ENCODE measurements at places on chromosomes 7 and 10.

- DNase-seq, result peak; percentile 18
Observed at GRCh38 chr7:128200376-128200775, 40.7 kb upstream of the LEP start.

GRCh38 chr10:44995914-44996669 is 4.6 kb upstream of the ZNF22 start:
- peak; percentile 64 for DNase-seq

- no peak for DNase-seq
Observed at GRCh38 chr10:56496186-56496486, 135.1 kb upstream of the ZWINT start.

DNA sequence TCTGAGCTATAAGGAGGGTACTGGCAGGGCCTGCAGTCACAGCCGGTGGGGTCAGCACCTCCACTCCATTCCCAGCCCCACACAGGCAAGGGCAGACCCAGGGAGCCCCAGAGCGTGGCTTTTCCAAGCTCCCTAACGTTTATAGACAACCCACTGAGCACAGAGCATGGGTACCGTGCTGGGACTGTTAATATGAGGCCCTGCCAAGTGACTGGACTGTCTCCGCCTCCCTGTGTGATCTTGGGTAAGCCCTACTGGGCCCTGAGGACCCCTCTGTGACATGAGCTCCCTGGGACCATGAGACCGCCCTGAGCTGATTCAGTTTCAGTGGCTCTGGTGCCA is 12.4 kb downstream of the TTYH3 start:
- DNase-seq, result no peak

DNA sequence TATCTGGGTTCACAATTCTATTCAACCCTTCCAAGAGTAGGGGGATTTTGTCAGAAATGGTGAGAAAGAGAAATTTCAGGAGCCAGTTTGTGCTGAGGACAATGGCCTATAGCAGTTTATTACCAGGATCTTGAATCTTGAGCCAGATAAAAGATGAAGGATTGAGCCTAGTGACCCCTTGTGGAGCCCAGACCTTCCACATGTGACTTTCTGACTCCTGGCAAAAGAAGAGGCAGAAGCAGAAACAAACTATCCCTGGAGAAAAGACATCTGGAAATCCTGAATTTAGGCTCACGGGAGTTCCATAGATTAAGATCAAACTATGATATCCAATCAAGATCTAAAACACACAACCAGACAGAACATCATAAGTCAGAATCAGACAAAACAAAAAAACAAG is 60.9 kb upstream of the CHRM2 start:
- no peak for DNase-seq

All from SJSA1 (cell line).